ENCODE measurements at places on chromosomes 13 and 19.
A peak's percentile ranks its signal among the peaks of the same experiment; 100 is the strongest.

DNA sequence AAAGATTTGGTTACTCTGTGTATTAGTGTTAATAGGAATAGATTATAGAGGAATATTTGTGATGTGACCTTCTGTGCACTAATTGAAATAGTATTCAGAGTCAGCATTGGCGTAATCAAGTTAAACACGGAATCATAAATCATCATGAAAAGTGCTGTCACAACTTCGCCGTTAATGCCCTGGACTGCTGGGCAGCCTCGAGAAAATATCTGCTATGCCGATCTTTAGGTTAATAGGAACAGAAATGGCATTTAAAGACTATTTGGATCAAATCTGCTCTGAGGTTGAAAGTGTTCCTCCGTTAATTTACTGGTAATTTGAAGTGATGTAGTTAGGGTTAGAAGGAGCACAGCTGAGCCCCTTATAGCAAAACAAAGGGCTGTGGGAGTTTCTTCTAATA, 219.0 kb downstream of the MZT1 start:
- DNase-seq, result no peak

GRCh38 chr19:22617614-22618320, 16.4 kb upstream of the ZNF492 start:
- no peak for DNase-seq

DNA sequence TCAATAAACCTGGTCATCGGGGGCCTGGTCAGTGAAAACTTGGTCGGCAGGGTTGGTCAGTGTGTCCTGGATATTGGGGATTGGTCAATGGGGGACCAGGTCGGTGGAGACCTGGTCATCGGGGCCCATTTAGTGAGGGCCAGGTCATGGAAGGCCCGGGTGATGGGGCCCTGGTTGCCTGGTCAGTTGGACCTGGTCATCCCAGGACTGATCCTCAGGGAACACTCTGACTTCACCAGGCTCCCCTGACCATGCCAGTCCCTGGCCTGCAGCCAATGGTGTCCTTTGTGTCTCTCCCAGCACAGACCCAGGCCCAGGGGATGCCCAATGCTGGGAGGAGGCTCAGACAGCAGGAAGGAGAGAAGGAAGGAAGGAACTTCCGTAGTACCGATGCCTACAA, 42.1 kb upstream of the TPM4 start:
- DNase-seq, result no peak

GRCh38 chr13:50942630-50943311, 33.2 kb downstream of the RNASEH2B start:
- no peak for DNase-seq

GRCh38 chr13:73532987-73533510, 474.2 kb downstream of the KLF5 start:
- DNase-seq, result no peak

- DNase-seq, result no peak
Observed at GRCh38 chr19:1307320-1307719, 21.6 kb downstream of the EFNA2 start.

- peak; percentile 99 for DNase-seq
Observed at GRCh38 chr19:2785244-2785997, at the start of gene THOP1. TSS of gene THOP1 (plus strand) at chr19:2785503. CDS start at chr19:2785663, 160 bp downstream.

DNA sequence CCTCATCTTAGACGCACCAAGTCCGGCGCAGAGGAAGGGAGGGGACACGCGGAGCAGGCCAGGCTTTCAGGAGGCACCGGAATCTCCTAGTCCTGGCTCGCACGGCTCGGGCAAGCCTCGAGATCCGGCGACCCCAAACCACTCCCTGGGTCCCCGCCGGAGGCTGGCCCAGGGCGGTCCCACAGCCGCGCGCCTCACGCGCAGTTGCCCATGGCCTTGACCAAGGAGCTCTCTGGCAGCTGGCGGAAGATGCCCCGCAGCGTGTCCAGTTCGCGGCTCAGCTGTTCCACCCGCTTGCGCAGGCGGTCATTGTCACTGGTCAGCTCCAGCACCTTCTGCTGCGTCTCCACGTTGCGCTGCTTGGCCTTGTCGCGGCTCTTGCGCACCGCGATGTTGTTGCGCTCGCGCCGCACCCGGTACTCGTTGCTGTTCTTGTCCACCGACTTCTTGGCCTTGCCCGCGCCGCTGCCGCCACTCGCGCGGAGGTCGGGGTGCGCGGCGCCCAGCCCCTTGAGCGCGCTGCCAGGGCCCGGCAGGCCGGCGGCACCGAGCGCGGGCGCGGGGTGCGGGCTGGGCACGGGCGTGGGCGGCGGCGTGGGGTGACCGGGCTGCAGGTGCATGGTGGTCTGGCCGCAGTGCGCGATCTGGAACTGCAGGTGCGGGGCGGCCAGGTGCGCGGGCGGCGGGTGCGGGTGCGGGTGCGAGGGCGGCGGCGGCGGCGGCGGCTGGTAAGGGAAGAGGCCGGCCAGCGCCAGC, 1.0 kb downstream of the CEBPA start:
- no peak for DNase-seq

- DNase-seq, result no peak
Observed at GRCh38 chr13:89214185-89214584, 1543.0 kb downstream of the SLITRK5 start.

- DNase-seq, result no peak
Observed at GRCh38 chr13:90709319-90709718, 638.2 kb upstream of the MIR17HG start.

GRCh38 chr19:38264486-38265212, at the start of gene SPINT2:
TSS of gene SPINT2 (plus strand) at chr19:38264573. CDS start at chr19:38264893, 320 bp downstream.
- DNase-seq, result no peak

DNA sequence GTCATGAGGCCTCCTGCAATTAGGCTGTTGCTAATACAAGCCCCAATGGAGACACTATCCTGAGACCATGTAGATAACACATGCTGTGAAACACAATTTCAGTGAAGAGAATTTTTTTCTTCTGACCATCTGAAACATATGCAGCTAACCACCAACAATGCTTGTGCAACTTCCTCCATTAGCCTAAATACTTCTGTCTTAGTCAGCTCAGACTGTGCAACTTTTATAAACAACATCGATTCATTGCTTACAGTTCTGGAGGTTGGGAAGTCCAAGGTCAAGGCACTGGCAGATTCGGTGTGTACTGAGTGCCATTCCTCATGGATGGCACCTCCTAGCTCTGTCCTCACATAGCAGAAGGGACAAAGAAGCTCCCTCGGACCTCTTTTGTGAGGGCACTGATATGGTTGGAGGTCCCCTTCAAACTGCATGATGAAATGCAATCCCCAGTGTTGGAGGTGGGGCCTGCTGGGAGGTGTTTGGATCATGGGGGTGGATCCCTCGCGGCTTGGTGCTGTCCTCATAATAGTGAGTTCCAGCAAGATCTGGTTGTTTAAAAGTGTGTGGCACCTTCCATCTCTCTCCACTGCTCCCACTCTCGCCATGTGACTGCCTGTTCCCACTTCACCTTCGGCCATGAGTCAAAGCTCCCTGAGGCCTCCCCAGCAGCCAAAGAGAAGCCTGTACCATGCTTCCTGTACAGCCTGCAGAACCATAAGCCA, 27.7 kb downstream of the STK24 start:
- peak; percentile 79 for DNase-seq

DNA sequence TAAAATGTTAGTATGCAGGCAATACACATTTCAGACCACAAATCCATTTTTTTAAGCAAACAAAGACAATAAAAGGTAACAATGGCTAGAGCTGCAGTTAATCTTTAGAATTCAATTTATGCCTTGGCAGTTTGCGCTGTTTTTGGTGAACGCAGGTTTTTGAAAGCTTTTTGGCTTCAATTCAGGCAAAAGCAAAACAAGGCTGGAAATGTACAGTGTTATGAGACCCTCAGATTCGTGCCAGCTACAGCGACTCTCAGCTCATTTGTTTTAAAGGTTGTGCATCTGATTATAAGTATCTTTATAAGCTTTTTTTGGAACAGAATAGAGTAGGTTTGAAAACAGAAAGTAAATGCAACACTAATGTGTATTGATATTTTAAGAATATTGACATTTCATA, 63.6 kb upstream of the SOX1 start:
- no peak for DNase-seq

DNA sequence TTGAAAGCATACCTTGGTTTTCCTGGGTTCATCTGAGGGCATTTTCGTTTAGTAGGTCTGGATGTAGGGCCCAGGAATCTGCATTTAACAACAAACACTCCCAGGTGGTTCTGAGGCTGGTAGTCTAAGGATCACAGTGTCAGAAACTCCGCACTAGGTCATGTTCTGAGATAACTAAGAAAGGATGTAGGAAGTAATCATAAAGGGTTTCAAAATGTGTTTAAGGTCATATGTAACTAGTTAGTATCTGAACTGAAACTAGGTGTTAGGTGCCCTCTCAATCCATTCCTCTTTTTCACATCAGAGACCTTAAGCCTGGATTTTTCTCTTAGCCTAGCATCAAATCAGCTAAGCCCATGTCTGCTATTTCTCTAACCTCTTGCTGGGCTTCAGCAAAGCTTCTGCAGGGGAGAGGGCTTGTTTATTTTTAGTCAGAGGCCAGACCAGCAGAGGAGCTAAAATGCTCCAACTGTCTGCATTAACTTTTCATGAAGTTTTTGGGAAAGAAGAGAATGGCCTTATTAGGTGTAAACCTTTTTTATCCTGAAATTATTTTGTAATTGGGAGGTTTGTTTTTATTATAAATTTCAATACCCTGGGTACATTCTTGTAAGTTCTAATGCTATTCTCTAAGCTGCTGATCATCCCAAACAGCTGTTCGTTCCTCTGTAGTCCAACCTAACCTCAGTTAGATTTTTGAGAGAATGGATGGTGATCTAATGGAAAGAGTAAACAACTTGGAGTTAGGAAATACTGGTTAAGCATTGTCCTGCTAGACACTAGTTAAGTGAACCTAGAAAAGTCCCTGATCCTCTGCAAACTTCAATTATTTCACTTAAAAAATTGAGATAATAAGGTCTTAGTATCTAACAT, 262.8 kb upstream of the RFC3 start:
- DNase-seq, result peak; percentile 34

GRCh38 chr13:53001444-53002225, 27.0 kb upstream of the OLFM4 start:
- no peak for DNase-seq

DNA sequence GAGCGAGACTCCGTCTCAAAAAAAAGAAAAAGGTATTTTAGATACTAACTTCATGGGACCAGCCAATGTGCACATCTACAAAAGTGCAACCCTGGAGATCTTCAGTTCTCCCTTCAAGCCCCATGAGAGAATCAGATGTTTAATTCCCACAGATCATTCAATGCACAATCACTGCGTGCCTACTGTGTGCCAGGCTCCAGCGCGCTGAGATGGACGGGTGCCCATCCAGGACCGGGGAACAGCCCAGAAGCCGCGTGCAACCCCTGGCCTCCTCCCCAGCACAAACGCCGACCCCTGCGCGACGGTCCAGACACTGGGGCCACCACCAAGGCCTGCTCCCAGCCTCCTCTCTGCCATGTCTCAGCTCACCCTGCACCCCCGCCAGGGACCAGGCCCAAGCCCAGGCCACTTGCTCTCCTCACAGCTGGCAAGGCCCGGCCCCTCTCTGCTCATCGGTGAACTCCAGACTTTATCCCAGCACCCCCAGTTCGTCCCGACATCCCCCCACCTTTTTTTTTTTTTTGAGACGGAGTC, 5.3 kb downstream of the BTBD2 start:
- DNase-seq, result no peak

- DNase-seq, result peak; percentile 50
Observed at GRCh38 chr13:100542826-100543156, 45.8 kb downstream of the GGACT start.

- DNase-seq, result no peak
Observed at GRCh38 chr19:52963247-52963618, 552 bp upstream of the ZNF816 start.

GRCh38 chr19:39582442-39582841, 19.9 kb upstream of the LGALS13 start:
- no peak for DNase-seq

GRCh38 chr19:1130771-1131717, 27.2 kb downstream of the GPX4 start:
- no peak for DNase-seq

DNA sequence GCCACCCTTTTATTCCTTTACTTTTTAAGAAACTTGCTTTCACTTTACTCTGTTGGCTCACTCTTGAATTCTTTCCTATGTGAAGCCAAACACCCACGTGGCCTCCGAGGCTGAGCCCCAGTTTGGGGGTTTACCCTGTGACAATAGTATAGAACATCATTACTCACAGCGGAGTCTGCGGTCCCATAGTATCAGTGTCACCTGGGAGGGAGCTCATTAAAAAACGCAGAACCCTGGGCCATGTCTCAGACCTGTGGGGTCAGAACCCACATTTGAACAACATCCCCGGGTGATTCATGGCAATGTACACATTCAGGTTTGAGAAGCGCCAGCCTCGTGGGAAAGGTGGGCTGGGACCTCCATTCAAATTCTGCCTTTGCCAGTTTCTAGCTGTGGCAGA, 36.0 kb upstream of the UBL3 start:
- DNase-seq, result no peak

GRCh38 chr19:17378271-17378670, 1.1 kb upstream of the PLVAP start:
- DNase-seq, result no peak

DNA sequence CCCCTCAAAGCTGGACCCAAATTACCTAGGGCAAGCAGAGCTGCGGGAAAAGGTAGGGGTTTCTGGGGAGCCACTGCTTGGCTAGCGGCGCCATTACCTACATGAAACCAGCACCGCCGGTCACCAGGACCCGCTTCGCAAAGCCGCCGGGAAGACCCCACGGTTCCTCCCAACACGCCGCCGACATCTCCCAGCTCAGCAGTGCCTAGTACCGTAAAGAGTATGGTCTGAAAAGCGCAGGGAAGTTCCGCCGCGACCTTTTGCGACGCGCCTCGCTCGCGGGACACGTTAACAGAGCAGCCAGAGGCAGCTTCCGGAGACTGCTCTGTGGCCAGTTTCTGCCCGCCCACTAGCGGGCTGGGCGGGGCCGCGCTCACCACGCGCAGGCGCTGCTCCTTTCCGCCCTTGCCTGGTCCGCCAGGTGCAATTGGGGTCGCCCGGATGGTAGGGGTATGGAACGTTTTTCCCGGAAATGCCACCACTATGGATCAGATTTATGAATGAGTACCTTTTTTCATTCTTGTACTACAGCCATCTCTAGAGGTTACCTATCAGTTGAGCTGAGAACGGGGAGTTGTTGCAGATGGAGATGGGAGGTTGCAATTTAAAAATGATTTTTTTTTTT, at the start of gene TGDS:
TSS of gene TGDS (minus strand) at position 203 of the 625 bp plus-strand sequence. CDS start at position 187, 16 bp downstream.
- DNase-seq, result peak; percentile 96

GRCh38 chr19:10553943-10554381, 10.3 kb downstream of the ATG4D start:
- no peak for DNase-seq

DNA sequence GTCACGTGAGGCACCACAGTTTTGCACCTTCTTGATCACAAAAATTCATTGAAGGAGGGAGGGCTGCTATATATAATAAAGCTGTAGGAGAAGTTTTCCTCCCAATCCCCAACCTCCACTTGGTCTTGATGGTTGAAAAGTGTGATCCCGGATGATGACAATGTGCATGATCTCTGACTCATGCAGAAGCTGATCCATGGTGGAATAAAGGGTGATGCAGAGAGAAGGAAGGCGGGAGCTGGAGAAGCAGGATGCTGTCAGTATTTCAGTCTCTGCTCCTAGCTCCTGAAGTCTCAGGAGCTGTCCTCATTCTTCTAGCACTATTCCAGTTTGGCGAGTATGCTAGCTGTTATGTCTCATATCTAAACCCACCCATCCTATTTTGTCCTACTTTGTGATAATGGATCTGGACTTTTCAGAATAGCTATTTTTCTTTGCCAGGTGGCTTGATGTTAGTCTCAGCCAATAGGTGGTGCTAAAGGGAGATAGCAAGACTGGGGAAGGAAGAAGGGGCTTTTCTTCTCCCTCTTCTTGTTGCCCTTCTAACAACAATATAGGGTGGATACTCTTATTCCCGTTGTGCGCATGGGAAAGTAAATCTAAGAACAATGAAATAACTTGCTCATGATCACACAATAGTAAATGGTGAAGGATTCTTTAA, 65.6 kb upstream of the HTR2A start:
- peak; percentile 64 for DNase-seq

Data from fibroblast of skin of back (primary cell).